ENCODE measurements at places on chromosomes 5 and 9.

DNA sequence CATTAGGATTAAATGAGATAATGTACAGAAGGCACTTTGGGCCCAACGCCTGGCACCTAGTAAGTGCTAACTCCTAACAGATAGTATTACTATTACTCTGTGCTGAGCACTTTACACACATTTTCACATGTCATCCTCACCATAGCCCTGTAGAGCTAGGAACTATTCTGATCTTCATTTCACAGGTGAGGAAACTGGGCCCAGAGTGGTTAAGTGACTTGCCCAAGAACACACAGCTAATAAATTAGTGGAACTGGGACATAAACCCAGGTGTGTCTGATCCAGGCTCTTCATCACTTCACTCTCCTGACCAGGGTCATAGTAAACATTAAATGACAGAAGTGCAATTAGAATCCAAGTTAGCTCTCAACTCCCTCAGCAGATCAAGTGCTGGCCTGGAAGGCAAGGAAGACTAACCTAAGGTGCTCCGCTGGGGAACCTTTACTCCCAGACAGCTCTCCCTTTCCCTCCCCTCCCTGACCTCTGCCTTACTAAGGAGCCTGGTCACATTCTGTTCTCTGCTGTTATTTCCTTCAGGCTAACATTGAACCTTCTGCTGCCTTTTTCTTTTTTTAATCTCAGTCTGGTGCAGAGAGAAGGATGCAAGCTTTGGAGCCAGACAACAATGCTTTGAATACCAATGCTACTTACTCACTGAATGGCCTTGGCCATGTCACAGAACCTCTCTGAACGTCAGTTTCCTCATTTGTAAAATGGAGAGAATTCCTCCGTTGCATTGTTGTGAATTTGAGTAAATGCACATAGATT lies 4.1 kb upstream of the ADRA1B start:
- DNase-seq: peak; percentile 84

- peak; percentile 33 for DNase-seq
These were observed 56.2 kb upstream of the TNPO1 start for GRCh38 chr5:72760259-72760658.

DNA sequence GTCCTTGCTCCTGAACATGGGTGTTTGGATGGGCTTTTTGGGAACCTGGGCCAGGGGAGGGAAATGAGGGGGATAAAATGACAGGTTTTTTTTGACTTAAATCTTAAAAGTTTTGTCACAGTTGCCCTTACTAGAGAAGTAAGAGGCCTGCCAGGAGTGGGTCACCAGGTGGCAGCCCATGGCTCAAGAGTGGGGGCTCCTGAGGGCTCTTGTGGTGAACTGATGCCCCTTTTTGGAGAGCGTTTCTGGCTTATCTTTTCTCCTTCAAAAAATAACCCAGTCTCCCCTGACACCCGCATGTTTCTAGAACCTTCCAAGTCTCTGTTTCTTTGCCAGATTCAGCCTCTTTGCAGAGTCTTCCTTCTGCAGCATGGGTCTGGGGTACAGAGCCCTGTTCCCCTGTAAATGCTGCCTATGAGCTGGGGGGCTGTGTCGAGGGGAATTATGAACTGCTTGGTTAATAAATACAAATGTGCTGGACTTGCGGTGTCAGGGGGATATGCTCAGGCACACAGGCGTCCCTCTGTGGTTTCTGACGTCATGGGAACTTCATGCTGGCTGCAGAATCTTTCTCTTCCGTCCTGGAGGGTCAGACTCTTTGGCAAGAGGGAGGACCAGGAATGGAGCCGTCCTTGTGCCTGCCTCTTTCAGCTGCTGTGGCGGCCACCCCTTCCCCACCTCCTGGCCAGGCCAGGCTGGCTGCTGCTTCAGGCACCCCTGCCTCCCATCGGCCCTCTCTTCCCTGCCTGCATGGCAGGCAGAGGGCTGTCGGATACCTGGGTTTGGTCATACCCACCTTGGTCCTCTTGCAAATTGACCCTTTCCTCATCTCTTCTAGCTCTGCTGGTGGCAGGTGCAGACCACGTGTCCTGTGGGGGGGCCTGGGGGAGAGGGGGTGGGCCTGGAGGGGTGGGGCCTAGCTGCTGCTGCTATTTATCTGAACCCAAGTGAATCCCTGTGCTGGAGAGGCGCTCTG lies 30.1 kb downstream of the PTPA start:
- peak; percentile 94 for DNase-seq

- peak; percentile 44 for DNase-seq
These were observed 35.3 kb downstream of the NDFIP1 start for GRCh38 chr5:142143878-142144277.

GRCh38 chr5:134873987-134874830 lies at the start of gene TXNDC15:
TXNDC15 (plus strand) TSS chr5:134874371; CDS start chr5:134874428, 57 bp downstream.
- DNase-seq: peak; percentile 86

DNA sequence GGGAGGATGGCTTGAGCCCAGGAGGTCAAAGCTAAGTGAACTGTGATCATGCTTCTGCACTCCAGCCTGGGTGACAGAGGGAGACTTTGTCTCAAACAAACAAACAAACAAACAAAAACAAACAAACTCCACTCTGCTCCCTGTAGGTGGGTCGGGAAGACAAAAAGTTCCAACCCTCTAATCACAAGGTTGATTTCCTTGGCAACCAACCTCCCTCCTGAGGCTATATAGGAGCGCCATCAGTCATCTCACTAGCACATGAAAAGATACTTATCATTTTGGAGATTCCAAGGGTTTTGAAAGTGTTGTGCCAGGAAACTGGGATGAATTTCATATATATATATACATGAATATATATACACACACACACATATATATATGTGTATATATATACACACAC lies 160.5 kb downstream of the TUSC1 start:
- no peak for DNase-seq

DNA sequence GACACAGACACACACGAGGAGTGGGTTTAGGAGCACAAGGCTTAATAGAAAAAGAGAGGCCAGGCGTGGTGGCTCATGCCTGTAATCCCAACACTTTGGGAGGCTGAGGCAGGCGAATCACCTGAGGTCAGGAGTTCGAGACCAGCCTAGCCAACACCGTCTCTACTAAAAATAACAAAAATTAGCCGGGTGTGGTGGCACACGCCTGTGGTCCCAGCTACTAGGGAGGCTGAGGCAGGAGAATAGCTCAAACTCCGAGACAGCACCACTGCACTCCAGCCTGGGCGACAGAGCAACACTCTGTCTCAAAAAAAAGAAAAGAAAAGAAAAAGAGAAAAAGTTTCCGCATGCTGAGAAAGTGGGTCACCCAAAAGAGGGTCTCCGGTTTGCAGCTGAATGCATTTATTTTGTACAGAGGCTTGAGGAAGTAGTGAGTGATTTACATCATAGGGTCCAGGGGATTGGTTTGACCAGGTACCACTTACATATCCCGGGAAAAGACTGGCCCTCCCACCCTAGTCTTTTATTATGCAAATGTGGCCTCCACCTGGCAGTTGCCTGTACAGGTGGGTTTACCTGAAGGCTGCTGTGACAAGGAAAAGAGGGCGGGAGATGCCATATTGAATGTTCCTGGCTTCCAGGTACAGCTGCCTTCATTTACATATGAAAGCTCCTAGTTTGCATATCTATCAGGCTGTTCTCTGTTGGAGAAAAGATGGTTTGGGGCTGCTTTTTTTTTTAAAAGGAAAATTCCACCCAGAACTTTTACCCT lies 366.2 kb upstream of the GRAMD2B start:
- no peak for DNase-seq

DNA sequence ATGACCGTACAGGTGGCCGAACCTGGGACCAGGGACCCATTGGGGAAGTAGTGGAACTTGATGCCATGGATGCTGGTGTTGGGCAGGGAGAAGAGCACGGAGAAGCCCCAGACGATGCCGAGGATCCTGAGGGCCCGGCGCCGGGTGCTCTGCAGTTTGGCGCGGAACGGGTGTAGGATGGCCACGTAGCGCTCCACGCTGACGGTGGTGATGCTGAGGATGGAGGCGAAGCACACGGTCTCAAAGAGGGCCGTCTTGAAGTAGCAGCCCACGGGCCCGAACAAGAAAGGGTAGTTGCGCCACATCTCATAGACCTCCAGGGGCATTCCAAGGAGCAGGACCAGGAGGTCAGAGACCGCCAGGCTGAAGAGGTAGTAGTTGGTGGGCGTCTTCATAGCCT lies 585 bp downstream of the NMUR2 start:
- no peak for DNase-seq

- DNase-seq: no peak
These were observed 125.3 kb downstream of the ADAMTS2 start for GRCh38 chr5:179219661-179220620.

DNA sequence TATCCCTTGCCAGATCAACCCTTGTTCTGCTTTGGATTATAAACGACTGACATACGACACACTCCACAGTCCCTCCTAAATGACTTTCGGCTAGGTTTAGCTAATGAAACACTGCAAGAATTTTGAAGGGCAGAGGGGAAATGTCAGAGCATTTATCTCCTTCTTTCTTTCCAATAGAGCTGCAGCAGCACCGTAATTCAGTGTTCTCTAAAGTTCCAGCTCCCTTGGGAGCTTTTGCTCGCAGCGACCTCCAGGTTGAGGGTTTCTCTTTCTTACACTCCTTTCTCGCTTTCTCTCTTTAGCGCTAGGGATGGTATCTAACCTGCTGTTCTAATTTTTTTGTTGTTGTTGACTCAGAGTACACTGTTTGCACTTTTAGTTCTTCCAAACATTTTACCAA lies 467.1 kb upstream of the ST8SIA4 start:
- DNase-seq: no peak

DNA sequence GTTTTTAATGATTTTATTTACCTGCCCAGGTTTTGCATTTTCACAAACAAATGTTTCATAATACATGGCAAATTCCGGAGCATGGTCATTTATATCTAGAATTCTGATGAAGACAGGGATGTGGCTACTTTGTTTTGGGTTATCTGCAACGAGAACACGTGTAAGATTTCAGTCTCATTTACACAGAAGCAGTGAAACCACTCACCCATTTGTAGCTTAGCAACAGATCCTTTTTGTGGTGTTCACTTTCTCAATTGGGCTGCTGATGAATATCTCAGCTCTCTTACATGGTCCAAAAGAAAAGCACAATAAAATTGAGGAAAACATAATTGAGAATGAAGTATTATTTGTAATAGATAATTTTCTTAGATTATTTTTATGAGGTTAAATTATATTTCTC lies 148.6 kb downstream of the CDH9 start:
- no peak for DNase-seq

DNA sequence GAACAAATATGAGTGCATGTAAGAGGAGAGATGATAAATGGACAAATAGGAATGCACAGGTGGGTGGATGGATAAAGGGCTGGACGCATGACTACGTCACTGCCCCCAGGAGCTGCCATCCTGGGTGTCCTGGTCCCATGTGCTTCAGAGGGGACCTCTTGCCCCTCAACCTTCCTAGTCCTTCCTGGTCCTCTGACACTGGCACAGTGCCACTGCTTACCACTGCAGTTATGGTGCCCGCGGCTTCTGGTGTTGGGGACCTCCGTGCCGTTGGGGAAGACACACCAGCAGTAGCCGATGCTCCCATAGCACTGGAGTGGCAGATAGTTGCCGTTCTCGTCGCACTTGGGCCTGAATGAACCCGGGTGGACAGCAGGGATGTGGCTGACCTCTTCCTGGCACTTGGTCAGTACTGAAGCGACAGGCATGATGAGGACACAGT lies 9.8 kb downstream of the CD74 start:
- DNase-seq: no peak

GRCh38 chr5:1000329-1000728 lies 8.3 kb upstream of the NKD2 start:
- no peak for DNase-seq

DNA sequence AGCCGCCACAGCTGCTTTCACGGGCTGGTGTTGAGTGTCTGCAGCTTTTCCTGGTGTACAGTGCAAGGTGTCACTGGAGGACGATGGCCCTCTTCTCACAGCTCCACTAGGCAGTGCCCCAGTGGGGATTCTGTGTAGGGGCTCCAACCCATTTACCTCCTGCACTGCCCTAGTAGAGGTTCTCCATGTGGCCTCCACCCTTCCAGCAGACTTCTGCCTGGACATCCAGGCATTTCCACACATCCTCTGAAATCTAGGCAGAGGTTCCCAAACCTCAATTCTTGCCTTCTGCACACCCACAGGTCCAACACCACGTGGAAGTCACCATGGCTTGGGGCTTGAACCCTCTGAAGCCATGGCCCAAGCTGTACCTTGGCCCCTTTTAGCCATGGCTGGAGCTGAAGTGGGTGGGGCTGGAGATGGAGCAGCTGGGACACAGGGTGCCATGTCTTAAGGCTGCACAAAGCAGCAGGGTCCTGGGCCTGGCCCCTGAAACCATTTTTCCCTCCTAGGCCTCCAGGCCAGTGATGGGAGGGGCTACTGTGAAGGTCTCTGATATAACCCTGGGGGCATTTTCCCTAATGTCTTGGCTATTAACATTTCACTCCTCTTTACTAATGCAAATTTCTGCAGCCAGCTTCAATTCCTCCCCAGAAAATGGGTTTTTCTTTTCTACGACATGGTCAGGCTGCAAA lies 82.0 kb downstream of the MLLT3 start:
- no peak for DNase-seq

GRCh38 chr5:39631958-39632357 lies 207.2 kb upstream of the DAB2 start:
- no peak for DNase-seq

- DNase-seq: peak; percentile 41
These were observed 3.9 kb downstream of the EXOC3 start for GRCh38 chr5:446883-447263.

DNA sequence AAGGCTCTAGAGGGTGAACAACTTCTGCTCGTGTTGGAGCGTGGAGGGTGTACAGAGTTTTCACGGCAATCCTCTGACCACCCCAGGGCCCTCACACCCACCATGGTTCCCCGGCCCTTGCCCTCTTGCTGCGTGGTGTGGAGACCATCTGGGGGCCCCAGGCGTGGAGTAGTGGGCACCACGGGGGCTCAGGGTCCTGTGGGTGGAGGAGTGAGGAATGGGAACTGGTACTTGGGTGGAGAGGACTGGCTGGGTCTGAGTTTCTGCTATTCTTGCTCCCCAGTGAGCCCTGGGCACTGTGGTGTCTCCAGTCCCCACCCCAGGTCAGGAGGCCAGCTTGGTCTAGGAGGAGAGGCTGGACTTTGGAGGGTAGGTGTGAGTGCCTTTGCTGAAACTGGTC lies 21.9 kb upstream of the TRIM52 start:
- no peak for DNase-seq

DNA sequence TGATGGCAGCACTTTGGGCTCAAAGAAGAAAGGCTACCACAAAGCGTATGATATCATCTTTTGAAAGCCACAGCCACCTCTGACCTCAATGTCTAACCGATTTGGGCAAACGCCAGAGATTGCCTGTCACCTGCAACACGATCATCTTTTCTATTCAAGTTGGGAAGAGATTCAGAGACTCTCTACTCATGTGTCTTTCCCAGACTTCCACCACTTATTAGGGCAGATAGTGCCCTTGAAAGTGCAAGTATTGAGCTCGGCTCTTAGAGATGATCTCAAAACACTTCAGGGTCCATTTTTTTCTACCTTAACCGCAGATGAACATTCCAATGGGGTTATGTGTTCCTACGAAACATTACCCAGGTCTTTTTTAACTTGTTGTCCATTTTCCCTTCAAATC lies 213.7 kb downstream of the DRD1 start:
- peak; percentile 43 for DNase-seq

- peak; percentile 60 for DNase-seq
These were observed 59.4 kb downstream of the SIL1 start for GRCh38 chr5:139138809-139139208.

Measured in EL (cell line).